ENCODE measurements at places on chromosomes 7 and 10.
A peak's percentile ranks its signal among the peaks of the same experiment; 100 is the strongest.

DNA sequence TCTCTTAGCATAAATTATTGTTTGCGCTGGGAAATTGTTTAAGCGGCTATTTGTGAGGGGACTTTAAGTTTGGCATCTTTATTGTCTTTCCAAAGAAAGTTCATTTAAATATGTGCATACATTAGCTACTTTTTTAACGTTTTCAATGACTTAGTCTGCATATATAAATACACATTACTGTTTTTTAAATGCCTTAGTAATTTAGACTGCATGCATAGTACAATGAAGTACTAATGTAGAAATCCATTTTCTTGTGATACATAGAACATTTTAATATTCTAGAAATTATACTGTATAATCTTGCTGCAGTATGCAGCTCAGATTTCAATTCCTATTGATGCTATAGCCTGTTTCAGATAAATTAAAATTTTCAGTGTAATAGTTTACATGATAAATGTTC is 325.4 kb downstream of the MALRD1 start:
- DNase-seq, result no peak

DNA sequence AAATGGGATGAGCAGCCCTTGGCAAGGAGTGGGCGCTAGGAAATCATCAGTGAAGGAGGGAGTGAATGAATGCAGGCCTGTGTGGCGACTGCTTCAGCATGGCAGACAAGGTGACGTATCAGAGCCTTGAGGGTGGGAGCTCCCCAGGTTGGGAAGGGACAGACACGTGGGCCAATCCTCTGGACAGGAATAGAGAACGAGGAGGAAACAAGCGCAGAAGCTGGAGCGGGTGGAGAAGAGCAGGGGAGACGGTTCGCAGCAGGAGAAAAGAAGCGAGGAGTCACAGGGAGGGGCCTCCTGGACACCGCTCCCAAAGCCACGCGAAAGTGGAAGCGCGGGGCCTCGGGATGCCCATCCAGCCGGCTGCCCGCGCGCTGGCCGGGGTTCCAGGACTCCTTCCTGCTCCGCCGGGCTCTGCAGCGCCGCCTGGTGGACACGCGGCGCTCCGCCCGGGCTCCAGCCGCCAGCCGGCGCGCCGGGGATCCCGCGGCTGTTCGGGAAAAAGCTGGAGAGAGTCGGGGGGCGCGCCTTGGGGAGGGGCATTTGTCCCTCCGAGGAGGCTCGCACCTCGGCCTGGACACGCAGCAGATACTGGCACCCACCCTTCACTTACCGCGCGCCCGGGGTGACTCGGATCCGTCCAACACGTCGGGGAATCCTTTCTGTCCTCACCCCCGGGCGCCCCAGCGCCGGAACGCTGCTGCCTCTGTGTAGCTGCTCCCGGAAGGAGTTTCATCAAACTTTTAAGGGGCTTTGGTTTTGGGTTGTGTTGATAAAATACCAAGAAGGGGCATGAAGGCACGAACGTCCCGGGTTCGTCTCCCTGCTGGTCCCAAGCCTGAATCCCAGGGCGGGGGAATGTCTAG is 6.3 kb downstream of the ZNF503 start:
- DNase-seq, result peak; percentile 76

- DNase-seq, result no peak
Measured at GRCh38 chr7:116162992-116163391, 47.3 kb upstream of the TES start.

- no peak for DNase-seq
Measured at GRCh38 chr7:96495751-96496216, 173.9 kb upstream of the SLC25A13 start.

GRCh38 chr7:79298145-79298760 is 155.2 kb downstream of the MAGI2 start:
- peak; percentile 71 for DNase-seq

DNA sequence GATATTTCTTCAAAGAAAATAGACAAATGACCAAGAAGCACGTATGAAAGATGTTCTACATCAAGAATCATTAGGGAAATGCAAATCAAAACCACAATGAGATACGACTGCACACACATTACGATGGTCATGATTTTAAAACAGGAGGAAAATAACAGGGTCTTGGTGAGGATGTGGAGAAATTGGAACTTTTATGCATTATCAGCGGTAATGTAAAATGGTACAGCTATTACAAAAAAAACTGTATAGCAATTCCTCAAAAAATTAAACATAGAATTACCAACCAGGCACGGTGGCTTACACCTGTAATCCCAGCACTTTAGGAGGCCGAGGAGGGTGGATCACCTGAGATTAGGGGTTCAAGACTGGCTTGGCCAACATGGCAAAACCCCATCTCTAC is 178.8 kb upstream of the NEBL start:
- no peak for DNase-seq

DNA sequence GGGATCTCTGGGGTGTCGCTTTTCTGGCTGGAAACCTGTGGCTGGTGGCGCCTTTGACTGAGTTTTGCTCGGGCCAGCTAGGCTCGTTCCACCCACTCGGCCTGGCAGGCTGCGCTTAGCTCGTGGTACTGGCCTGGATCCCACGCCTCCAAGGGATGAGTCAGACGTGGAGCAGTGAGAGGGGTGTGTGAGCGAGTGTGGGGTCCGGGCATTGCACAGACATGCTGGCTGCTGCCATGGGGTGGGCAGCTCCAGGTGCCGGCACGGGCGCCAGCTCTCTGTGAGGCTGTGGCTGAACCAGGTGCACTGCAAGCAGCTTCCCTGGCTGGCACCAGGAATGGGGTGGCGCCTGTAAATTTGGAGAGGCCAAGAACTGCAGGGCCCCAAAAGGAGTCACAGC is 63.1 kb upstream of the CACNA2D1 start:
- peak; percentile 63 for DNase-seq

DNA sequence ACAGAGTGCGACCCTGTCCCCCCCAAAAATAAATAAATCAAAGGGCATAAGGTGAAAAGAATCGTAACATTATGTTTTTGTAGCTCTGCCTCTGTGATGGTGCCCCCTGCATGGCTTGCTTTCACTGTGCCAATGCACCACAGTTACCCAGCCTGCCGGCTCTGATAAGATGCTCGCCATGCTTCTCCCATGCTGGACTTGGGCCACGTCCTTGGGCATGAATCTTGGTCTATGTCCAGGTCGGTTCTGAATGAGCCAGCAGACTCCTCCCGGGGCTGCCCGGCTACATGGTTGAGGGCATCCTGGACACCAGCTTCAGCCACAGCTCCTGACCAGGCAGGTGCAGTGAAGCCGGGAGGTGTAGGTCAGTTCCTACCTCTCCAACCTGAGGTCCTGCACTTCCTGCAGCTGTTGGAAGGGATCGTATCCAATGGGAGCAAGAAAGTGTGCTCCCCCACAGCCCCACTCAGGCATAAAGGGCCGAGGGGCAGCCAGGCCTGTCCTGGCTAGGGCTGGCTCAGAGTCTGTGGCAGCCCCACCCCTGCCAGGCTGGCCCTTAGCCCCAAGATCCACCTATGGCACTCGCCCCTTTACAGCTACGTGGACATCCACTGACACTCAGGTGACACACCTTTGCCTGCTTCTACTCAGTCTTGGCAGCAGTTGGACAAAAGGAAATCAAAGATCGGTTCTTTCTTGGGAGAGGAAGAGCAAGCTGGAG is 34.1 kb downstream of the CHST3 start:
- DNase-seq, result peak; percentile 64

- no peak for DNase-seq
Measured at GRCh38 chr10:103893817-103894216, 24.2 kb downstream of the STN1 start.

DNA sequence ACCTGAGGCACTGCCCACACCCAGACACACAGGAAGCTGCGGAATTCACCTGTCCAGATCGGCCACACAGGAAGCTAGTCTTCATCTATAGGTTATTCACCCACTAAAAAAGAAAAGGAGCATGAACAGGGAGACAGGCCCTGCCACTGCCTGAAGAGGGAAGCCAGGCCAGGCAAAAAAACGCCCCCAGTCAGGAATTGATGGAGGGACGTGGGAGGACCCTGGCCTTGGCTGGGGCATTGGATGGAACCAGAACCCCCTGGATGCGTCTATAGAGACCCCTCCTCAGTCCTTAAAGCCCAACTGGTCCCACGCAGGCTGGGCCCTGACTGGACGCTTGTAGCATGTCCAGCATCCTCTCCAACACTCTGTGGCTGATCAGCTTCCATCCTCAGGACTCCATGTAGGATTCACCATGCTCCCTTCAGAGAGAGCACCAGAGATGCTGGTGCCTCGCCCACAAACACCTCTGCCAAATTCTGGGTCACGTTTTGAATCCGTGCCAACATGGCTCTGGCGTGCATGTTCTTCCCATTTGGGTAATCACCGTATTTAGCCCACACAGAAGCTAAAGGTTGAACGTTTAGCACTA is 259.3 kb upstream of the TCERG1L start:
- no peak for DNase-seq

DNA sequence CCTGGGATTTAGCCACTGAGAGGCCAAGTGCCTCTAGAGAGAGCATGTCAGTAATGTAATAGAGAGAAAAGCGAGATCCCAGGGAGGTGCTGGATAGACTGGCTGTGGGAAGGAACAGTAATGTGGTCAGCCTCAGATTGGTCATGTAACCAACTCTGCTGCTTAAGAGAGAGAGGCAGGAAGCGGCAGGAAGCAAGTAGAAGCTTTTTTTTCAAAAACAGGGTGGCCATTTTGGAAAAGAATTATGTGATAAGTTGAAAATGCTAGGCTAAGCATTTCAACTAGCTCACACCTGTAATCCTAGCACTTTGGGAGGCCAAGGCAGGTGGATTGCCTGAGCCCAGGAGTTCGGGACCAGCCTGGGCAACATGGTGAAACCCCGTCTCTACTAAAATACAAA is 3.7 kb upstream of the PCOLCE start:
- peak; percentile 44 for DNase-seq

DNA sequence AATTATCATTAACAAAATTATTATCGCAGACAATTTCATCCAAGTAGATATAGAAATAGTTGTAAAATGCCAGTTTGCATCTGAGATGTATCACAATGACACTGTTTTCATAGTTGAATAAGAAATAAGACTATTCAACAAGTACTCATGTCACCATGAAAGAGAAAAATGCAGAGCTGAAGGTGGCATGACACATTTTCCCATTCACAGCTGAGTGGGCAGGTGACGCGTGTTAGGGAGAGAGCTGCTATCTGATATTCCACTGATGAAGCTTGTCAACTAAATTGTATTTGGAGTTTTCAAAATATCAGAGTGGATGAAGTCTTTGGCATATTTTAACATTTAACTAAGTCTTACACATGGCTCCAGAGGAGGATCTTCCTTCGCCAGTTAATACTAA is 70.3 kb upstream of the HDAC9 start:
- DNase-seq, result no peak

GRCh38 chr7:26198133-26198780 is 2.3 kb downstream of the HNRNPA2B1 start:
- DNase-seq, result peak; percentile 49

DNA sequence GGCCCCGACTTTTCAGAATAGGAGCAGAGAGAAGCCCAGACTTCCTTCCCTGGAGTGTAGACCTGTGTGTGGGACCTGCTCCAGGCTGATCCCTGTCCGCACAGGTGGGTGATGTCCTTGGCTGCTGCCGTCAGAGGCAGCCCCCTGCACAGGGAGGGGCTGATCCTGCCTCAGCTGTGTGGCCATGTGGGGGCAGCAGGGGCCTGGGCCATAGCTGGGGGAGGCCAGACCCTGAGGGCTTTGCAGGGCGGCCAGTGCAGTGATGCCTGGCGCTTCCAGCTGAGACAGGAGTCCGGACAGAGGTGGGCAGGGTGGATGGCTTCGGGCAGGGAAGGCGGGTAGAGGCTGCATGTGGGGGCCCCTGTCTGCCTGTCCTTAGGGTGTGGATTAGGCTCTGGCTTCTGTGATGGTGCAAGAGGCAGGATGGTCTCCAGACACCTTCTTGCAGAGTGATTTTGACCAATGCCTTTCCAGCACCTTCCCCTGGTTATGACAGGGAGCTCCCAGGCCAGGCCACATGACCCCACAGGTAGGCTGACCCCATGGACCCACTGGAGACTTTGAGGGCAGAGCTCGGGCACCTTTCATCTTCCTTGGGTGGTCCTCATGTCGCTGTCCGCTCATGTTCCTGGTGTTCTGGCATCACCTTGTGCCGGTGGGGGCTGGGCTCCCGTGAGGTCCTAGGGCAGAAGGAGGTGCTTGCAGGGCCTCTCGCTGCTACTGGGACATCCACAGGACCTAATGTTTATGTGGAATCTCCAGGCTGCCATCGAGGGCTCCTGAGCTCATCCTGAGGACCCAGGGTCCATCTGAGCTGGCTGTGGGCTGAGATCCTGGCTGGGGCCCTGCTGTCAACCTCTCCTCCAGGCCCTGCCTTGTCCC is 141.5 kb downstream of the ADCY1 start:
- DNase-seq, result no peak

- no peak for DNase-seq
Measured at GRCh38 chr7:40455485-40455884, 320.7 kb downstream of the SUGCT start.

DNA sequence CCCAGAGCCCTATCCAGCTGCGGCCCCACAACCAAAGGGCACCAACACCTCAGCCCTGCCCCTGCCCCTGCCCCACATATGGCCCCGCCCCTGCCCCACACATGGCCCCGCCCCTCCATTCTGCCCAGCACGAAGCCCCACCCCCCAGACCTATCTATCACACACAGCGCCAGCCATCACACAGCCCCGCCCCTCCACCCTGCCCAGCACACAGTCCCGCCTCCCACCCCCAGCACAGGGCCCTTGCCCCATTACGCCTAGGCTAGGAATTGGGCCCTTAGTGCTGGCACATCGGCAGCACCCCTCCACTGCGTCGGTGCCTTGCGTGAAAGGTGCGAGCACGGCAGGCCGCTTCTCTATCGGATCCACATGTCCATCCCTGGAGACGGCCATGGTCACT is 126.8 kb downstream of the MAD1L1 start:
- no peak for DNase-seq

- no peak for DNase-seq
Measured at GRCh38 chr7:2586326-2587020, 27.7 kb downstream of the IQCE start.

GRCh38 chr7:16040346-16040745 is 353.9 kb upstream of the MEOX2 start:
- DNase-seq, result no peak

DNA sequence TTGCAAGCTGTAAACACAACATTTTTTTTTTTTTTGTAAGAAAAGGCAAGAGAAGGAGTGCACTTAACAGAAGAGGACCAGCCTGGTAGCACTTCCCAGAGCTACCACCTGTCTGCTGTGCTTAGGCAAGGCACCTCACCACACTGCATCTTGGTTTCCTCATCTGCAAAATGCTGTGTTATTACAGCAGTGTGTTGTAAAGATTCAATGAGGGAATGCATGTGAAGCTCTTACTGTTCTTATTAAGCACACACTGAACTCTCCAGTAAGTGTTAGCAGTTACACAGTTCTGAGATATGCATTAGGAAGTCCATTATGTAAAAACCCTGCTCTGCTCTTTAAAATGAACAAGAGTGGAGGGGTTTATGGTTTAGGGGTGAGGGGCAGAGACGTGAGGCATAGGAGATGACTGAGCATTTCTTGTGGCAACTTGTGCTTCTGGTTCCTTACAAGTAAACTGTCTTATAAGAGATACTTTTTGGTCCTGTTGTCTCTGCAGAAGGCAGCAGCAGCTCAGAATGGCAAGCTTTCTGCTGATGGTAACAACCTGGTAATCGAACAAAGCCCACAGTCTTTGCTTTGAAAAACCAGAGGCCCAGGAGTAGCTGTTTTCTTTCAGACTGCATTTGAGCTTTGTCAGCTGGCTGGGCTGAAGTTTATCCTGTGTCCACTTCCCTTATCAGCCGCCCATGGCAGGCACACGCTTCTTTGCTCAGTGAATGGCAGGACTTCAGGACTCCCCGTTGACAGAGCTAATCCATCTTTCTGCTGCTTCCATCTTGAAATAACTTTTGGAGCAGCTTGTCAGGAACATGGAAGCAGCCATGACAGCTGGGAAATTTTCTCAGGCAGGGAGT is 98.8 kb upstream of the BMPER start:
- peak; percentile 34 for DNase-seq
